Peyer's patch (tissue), 4 donors: ENCODE measurements at places on chromosomes 7 and 10.

- H3K4me1 ChIP-seq: peaks cover 3% of the 10 kb centered on the region
- H3K4me3 ChIP-seq: no peak overlapping the region
- no peak overlapping the region for H3K27ac ChIP-seq
- no peaks in the 10 kb centered on the region for H3K36me3 ChIP-seq
- no peak for DNase-seq
Measured at GRCh38 chr10:70740406-70741288, 44.5 kb downstream of the TBATA start.

- H3K27me3 ChIP-seq: no peaks in the 10 kb centered on the region
- H3K4me3 ChIP-seq: no peak overlapping the region
- DNase-seq: no peak
- peaks cover 6% of the 10 kb centered on the region for H3K4me1 ChIP-seq
- H3K27ac ChIP-seq: no peak overlapping the region
Measured at GRCh38 chr10:60203993-60204618, 185.6 kb downstream of the ANK3 start.

DNA sequence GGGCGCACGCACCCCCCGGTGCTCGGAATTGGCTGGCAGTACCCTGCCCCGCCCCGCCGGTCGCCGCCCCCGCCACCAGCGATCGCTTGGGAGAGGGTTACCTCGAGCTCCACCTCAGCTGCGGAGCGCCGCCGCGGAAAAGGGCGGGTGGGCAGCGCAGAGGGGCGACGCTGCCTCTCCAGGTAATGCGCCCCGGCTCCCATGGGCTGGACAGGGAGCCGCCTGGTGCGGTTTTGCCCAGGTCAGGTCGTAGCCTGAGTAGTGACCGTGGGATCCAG, 1.3 kb downstream of the PFKFB3 start:
- DNase-seq: peak; percentile 66
- H3K27ac ChIP-seq: peak overlapping the region; percentile 96
- no peaks in the 10 kb centered on the region for H3K36me3 ChIP-seq
- peaks cover 6% of the 10 kb centered on the region for H3K4me1 ChIP-seq
- peak overlapping the region; percentile 85 for H3K4me3 ChIP-seq

GRCh38 chr10:22459496-22459895, 114.2 kb downstream of the SPAG6 start:
- H3K4me3 ChIP-seq: no peak overlapping the region
- no peaks in the 10 kb centered on the region for H3K27me3 ChIP-seq
- DNase-seq: no peak
- H3K36me3 ChIP-seq: no peaks in the 10 kb centered on the region
- no peak overlapping the region for H3K27ac ChIP-seq

GRCh38 chr10:70418713-70419112, 14.8 kb downstream of the EIF4EBP2 start:
- H3K27ac ChIP-seq: no peak overlapping the region
- H3K27me3 ChIP-seq: no peaks in the 10 kb centered on the region
- no peaks in the 10 kb centered on the region for H3K4me1 ChIP-seq
- no peaks in the 10 kb centered on the region for H3K36me3 ChIP-seq

DNA sequence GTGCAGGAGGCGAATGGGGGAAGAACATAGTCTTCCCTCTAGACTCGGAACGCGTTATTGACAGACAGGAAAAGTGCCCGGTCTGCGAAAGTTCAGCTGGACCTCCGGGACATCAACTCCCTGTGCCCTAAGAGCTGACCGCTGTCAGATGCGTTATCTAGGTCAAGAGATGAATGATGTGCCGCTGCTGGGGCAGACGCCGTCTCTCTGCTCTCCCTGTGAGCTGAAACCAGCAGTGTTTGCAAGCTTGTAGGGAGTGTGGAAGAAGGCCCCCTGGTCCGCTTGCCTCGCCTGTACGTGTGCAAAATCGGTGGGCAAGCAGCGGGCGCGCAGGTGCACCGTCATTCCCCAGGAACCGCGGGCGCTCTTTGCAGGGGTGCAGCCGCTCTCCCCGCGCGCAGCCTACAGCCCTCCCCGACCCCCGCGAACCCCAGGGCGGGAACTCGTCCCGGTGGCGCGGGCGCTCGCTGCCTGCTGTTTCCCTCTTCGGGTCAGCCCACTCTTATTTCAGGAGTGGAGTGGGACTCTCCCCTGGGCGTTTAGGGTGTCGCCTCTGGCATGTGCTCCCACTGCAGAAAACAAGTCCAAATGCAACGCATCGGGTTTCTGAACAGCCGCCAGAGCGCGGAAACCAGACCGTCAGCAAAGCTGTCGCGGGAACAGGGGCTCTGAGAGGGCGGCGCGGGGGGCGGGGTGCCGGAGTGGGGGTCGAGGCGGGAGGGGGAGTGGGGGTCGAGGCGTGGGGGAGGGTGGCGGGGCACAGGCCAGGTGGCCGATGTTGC, 1.8 kb upstream of the PFKFB3 start:
- H3K4me3 ChIP-seq: peak overlapping the region; percentile 85
- no peaks in the 10 kb centered on the region for H3K36me3 ChIP-seq
- peak overlapping the region; percentile 94 for H3K27ac ChIP-seq
- peak; percentile 66 for DNase-seq

GRCh38 chr7:47763063-47763974, 181.4 kb upstream of the TNS3 start:
- H3K27ac ChIP-seq: peak overlapping the region; percentile 65
- H3K4me1 ChIP-seq: no peaks in the 10 kb centered on the region
- no peaks in the 10 kb centered on the region for H3K27me3 ChIP-seq

- no peaks in the 10 kb centered on the region for H3K4me1 ChIP-seq
- DNase-seq: no peak
- H3K27me3 ChIP-seq: no peaks in the 10 kb centered on the region
- H3K27ac ChIP-seq: no peak overlapping the region
Measured at GRCh38 chr7:26356929-26357798, 65.5 kb downstream of the SNX10 start.

GRCh38 chr10:70592746-70593512, 9.6 kb downstream of the PRF1 start:
- no peaks in the 10 kb centered on the region for H3K36me3 ChIP-seq
- no peak overlapping the region for H3K4me3 ChIP-seq
- no peaks in the 10 kb centered on the region for H3K27me3 ChIP-seq
- no peak for DNase-seq

DNA sequence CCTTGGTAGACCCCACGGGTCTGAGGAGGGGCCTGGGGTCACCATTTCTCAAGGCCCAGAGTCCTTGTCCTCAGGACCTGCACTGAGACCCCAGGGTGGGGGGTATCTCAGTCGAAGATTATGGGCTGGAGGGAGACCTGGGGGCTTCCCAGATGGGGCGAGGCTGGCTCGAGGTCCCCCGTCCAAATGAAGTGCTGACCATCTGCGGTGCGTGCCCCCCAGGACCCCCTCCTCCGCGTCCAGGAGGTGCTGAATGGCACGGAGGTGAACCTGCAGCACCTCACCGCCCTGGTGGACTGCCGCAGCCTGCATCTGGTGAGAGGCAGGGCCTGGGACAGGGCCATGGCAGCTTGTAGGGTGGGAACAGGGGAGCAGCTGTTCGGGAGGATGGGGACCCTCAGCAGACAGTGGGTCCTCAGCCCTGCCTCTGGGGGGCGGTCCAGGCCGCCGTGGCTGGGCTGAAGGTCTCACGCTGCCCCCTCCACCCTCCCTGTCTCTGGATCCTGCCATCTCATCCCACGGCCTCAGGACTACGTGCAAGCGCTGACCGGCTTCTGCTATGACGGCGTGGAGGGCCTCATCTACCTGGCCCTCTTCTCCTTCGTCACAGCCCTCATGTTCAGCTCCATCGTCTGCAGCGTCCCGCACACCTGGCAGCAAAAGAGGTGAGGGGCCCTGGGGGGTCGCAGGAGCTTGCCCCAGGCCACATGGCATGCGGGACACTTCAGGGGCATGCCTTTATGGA, 24.3 kb downstream of the TTYH3 start:
- H3K4me1 ChIP-seq: no peaks in the 10 kb centered on the region
- no peak overlapping the region for H3K4me3 ChIP-seq
- no peaks in the 10 kb centered on the region for H3K27me3 ChIP-seq

- H3K36me3 ChIP-seq: no peaks in the 10 kb centered on the region
- no peak overlapping the region for H3K4me3 ChIP-seq
- H3K27me3 ChIP-seq: no peaks in the 10 kb centered on the region
- DNase-seq: no peak
Measured at GRCh38 chr7:10537764-10538163, 435.9 kb upstream of the PHF14 start.

- no peak for DNase-seq
- no peaks in the 10 kb centered on the region for H3K27me3 ChIP-seq
- peak overlapping the region; percentile 32 for H3K27ac ChIP-seq
- H3K4me1 ChIP-seq: no peaks in the 10 kb centered on the region
Measured at GRCh38 chr7:134996097-134996550, 9.8 kb downstream of the AGBL3 start.

GRCh38 chr7:100130608-100131453, 4.1 kb downstream of the MBLAC1 start:
- DNase-seq: peak; percentile 83
- no peak overlapping the region for H3K27ac ChIP-seq
- H3K36me3 ChIP-seq: no peaks in the 10 kb centered on the region
- H3K4me1 ChIP-seq: no peaks in the 10 kb centered on the region
- H3K4me3 ChIP-seq: no peak overlapping the region

DNA sequence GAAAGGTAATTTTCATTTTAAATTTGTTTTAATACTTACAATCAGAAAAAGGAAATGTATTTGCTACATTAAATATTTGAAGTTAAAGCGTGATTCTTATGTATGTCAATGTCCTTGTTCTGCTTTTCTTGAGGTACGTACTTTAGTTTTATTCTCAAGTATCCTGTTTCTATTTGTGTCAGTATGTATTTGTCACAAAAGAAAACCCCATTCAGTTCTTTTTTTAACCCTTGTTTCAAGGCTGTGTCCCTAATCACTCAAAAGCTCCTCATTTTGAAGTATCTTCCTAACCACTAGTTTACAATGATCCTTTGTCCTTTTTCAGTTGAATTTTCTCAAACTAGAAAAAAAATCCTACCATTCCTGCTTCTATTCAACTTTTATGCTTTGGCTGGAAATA, 25.2 kb downstream of the NHLRC2 start:
- H3K4me1 ChIP-seq: no peaks in the 10 kb centered on the region
- DNase-seq: no peak
- no peak overlapping the region for H3K4me3 ChIP-seq
- no peaks in the 10 kb centered on the region for H3K36me3 ChIP-seq
- H3K27ac ChIP-seq: no peak overlapping the region

DNA sequence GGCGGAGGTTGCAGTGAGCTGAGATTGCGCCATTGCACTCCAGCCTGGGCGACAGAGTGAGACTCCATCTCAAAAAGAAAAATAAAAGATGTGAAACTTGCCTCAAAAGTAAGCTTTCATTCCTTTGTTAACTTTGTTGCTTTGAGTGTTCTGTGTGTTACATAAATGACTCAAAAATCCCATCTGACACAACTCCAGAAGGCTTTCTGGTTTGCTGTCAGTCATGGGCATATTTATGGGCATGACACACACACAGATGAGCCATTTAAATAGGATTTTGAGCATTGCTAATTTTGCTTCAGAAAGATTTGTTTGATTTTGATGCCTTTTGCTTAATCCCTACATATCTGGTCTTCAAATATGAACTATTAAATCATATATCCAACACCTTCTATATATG, 82.6 kb downstream of the CACNB2 start:
- no peak overlapping the region for H3K4me3 ChIP-seq
- H3K27ac ChIP-seq: no peak overlapping the region
- no peaks in the 10 kb centered on the region for H3K27me3 ChIP-seq
- H3K36me3 ChIP-seq: no peaks in the 10 kb centered on the region

DNA sequence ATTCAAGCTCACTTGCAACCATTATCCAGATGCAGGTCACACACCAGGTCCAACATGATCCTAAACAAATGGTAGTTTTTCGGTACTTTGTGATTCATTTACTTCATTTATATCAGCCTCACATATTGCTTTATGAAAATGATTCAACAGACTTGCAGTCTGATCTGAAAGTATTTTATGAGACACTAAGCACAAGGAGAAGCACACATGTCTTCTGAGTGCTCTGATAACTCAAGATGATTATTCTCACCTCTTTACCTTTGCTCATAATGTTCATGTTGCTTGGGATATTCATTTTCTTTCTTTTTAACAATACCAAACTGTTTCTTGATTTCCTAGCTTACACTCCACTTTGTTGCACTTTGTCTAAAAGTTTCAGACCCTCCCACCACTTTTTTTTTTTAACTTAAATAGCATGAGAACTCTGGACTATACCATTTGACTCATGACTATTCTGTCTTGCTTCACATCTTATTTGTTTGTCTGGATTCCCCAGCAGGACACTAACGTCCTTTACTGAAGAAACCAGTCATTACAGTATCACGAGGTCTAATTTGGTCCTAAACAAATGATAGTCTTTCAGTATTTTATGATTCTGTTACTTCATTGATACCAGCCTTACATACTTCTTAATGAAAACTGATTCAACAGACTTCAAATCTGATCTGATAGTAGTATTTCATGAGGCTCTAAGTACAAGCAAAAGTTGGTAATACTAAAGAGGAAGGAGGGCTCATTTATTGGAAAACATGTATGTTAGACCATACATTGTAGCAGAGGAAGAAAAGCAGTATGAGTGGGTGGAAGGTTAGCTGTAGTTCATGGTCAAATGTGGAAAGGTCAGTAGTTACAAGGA, 171.8 kb upstream of the AHR start:
- H3K4me3 ChIP-seq: no peak overlapping the region
- no peaks in the 10 kb centered on the region for H3K4me1 ChIP-seq
- DNase-seq: no peak

DNA sequence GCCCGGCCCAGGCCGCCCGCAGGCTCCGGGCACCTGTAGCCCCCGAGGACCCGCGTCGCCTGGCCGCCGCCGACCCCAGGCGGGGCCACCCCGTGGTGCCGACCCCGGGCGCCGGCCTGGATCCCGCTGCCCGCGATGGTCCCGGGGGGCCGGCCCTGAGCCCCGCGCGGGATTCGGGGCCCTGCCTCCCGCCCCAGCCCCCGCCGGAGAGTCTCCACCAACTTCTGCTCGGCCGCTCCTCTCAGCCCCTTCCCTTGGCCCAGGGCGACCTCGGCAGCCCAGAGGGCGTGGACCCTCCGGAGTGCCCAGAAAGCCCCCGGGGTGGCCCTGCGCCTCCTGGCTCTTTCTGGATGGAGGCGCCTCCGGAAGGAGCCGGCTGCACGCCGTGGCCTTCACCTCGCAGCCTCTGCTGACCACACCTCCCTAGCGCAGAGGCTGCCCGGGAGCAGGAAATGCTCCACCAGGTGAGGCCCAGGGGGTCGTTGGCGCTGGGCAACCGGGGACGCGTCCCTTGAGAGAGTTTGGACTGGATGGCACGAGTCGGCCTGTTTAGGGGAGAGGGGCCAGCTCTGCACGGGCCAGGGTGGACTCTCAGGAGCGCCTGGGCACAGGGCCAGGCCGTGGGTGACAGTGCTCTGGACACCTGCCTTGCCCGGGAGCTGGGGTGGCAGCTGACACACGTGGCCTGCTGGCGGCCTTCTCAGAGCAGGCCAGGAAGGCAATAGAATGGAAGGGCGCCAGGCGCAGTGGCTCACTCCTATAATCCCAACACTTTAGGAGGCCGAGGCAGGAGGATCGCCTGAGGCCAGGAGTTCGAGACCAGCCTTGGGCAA, 529 bp downstream of the ZNF853 start:
- peak overlapping the region; percentile 76 for H3K4me3 ChIP-seq
- no peak overlapping the region for H3K27ac ChIP-seq
- H3K4me1 ChIP-seq: peaks cover 16% of the 10 kb centered on the region
- DNase-seq: no peak

GRCh38 chr10:70566515-70567290, 35.8 kb downstream of the PRF1 start:
- DNase-seq: no peak
- no peak overlapping the region for H3K27ac ChIP-seq
- no peaks in the 10 kb centered on the region for H3K27me3 ChIP-seq
- no peaks in the 10 kb centered on the region for H3K36me3 ChIP-seq
- H3K4me3 ChIP-seq: no peak overlapping the region

GRCh38 chr10:124092860-124093773, at the start of gene CHST15:
TSS of gene CHST15 (minus strand) at chr10:124093598. CDS start at chr10:124046212, 47,386 bp downstream.
- H3K4me3 ChIP-seq: peak within 1 kb of the TSS; percentile 56
- peak within 1 kb of the TSS; percentile 96 for H3K27ac ChIP-seq
- DNase-seq: peak; percentile 61
- H3K36me3 ChIP-seq: no peaks in the 10 kb centered on the region
- H3K27me3 ChIP-seq: no peaks in the 10 kb centered on the region
- H3K4me1 ChIP-seq: no peaks in the 10 kb centered on the region
